Gastroesophageal sphincter (tissue), 4 donors: ENCODE measurements at places on chromosomes 6 and 20. TPM values are rescaled to one million over a fixed set of nuclear protein-coding genes. Genes with fewer than 3 reads are reported as not detected.

Gene PAX1
- total RNA-seq = not detected

Gene BHLHE23
- not detected for total RNA-seq

Gene C2
- total RNA-seq = 11.5 TPM

Gene KIF6
- 0.77 TPM for total RNA-seq

Gene HCRTR2
- total RNA-seq = not detected

Gene CST4
- not detected for total RNA-seq

Gene TGM3
- 5.8 TPM for total RNA-seq
